NCI-H1417 treated with DMSO at 0.1 percent for 48 hours (cell line): ENCODE measurements at places on chromosomes 5 and 9.

- DNase-seq, result no peak
Observed at GRCh38 chr5:131148835-131149234, 16.2 kb downstream of the HINT1 start.

- no peak for DNase-seq
Observed at GRCh38 chr5:148860599-148860998, 34.2 kb downstream of the ADRB2 start.

DNA sequence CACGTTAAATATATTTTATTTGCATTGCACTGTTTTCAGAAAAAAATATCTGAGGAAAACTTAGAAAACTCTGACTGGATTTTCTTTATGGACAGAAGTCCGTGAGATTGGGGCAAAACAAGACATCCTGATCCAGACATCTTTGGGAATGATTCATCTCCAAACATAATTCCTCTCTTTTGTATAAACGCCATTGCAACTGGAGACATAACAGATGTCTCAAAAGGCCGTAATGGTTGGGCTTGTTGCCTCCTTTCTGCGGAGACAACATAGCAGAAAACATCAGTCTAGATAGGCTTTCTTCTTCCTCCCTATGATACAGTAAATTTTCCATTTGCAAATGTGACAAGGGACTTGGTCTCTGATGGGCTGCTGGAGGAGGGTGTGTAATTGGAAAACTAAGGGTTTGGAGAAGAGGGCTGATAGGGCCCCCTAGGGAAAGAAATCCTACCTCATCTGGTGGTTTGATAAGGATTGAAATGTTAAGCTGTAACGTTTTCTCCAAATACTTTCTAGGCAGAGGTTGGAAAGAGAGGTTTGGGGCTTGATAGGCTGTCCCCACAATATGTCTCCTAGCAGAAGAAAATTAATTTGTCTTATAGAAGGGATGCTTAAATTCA is 631.5 kb upstream of the ST8SIA4 start:
- no peak for DNase-seq

DNA sequence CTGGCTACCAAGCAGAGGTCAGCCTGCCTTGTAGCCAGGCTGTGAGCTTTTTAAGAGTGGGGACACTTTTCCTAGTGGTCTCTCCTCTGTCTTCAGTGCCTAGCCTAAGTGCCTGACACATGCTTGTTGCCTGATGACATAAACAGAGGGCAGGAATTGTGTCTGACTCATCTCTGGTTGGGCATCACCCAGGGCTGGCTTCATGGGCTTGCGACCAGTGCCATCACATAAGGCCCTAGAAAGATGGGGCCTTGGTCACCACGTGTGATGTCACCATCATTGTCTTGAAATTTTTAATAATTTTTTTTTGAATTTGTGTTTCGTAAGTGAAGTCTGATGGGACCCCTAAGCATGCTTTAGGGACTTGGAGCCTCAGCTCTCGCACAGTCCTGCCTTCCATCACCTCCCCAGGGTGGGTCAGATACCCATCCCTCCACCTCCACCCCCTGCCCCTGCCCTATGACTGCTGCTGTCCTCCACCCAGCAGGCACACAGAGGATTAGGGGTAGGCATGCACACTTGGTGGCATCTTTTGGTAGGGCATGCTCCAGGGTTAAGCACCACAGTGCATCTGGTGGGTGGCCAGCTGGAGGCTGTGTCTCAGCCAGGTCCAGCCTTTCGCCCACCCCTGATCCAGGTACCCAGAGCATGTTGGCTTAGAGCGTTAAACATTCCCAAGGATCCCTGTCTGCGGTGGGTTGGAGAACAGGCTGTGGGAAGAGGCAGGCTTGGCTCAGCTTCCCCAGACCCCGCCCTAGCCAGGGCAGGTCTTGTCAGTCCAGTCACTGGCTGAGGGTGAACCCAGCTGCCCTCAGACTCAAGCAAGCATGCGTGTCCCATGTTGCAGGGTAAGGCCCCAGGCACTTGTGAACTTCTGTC is 80.1 kb upstream of the SH3PXD2B start:
- DNase-seq, result no peak

DNA sequence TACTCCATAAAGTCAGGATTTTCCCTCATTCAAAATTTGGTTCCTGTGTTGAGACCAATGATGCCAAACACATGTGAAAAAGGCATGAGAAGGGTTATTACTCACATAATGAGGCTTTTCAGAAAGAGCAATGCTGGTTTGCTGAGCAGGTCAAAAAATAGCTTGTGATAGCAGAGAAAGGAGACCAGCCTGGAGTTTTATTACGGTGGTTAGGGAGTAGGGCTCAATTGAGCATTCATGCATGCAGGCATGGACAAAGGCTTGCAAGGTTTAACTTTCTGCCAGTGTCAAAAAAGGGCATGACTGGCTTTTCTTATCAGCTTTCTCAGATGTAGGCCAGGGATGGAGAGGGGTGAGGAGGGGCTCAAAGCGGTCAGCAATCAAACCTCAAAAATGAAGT is 628.3 kb downstream of the DNAH5 start:
- no peak for DNase-seq

- no peak for DNase-seq
Observed at GRCh38 chr9:119215651-119216050, 153.6 kb downstream of the BRINP1 start.
